ENCODE measurements at places on chromosomes 3 and 15. TPM values are rescaled to one million over a fixed set of nuclear protein-coding genes. Genes with fewer than 3 reads are reported as not detected.

The LARP6 gene
- polyA plus RNA-seq: 23.9 TPM

The TGM5 gene
- polyA plus RNA-seq: not detected

The FAM174B gene
- 10.1 TPM for polyA plus RNA-seq

The CCK gene
- polyA plus RNA-seq: 3.5 TPM

The ABTB1 gene
- 7.1 TPM for polyA plus RNA-seq

The HESX1 gene
- polyA plus RNA-seq: 7.1 TPM

GRCh38 chr15:35431281-35431680, 114.7 kb downstream of the DPH6 start:
- no peak overlapping the region for H3K4me3 ChIP-seq
- H3K27me3 ChIP-seq: no peaks in the 10 kb centered on the region
- H3K4me1 ChIP-seq: no peaks in the 10 kb centered on the region
- no peaks in the 10 kb centered on the region for H3K36me3 ChIP-seq

DNA sequence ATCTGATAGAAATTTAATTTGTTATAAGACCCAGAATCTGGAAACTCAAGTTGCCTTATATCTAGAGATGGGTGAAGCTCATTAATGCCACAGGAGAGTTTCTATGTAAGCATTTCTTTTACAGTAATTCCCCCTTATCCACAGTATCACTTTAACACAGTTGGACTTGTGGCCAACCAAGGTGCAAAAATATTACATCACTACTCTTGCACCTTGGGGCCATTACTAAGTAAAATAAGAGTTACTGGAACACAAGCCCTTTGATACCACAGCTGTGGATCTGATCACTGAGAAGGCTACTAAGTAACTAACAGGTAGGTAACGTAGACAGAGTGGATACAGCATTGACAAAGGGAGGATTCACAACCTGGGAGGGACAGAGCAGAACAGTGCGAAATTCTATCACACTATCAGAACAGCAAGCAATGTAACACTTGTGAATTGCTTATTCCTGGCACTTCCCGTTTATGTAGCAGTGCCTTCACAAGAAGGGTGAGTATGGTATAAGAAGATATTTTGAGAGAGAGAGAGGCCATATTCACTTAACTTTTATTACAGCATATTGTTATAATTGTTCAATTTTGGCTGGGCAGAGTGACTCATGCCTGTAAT, 33.9 kb upstream of the TOPBP1 start:
- no peaks in the 10 kb centered on the region for H3K36me3 ChIP-seq
- H3K4me1 ChIP-seq: no peaks in the 10 kb centered on the region
- no peaks in the 10 kb centered on the region for H3K27me3 ChIP-seq
- no peak for DNase-seq

DNA sequence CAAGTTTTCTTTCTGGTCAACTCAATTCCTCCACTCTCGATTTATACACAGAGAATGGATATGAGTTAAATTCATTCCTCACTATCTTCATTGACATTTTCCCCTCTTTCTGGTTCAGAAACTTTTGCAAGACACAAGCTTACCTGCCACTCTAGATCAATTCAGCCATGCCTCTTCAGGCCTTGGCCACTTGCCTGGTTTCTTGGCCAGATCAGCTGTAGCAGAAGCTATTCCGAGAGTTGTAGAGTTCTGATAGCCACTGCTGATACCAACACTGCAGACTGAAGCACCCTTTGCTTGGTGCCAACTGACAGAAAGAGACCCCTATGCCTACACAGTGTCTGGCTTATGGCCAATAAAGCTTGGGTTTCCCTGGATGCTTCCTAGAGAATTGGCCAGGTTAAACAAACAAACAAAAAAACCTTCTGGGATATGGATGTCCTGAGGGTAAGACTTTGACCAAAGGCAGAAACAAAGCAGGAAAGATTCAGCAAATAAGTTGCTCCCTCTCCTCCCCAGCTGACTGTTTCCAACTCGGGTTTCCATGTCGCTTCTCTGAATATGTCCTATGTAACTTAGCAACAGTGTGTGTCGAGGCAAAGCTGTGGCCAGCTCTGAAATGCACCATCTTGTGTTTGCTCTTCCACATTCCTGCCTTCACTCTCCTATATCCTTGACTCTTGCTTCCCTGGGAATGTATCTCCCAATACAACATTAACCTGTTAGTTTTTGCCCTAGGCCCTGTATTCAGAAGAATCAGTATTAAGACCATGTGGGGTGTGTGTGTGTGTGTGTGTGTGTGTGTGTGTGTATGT, 521.6 kb downstream of the EPHA3 start:
- no peaks in the 10 kb centered on the region for H3K4me1 ChIP-seq
- no peaks in the 10 kb centered on the region for H3K27me3 ChIP-seq
- DNase-seq: no peak
- H3K36me3 ChIP-seq: no peaks in the 10 kb centered on the region

DNA sequence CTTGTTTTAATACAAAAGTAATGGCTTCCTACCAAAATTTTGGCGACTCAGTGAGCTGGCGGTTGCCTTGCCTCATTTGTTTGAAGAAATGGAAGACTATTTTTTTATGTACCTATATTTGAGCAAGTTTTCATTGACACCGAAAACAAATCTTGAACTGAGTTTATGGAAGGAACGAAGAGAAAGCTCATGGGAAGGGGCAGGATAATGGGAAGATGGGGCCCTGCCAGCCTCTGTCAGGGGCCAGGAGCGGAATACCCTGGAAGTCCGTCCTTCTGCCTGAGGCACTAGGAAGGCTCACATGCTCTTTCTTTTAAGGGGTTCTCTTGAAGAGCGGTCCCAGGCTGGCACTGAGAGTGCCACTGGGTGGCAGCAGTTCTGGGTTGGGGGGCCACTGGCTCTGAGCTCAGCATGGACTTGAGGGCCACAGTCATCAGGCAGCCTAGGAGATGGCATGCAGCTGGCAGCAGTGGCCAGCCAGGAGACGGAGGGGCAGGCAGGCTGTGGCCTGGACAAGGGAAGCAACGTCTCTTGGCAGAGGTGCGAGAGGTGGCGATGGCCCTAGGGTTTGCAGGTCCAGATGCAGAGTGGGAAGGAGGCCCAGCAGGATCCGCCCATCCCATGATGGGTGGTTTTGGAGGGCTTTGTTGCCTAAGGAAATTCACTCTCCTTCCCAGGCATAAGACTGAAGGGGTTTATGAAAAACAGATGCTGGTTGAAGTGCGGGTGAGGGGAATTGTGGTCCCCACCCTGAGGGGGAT, 41.6 kb downstream of the ISG20 start:
- DNase-seq: no peak
- H3K27ac ChIP-seq: no peak overlapping the region
- H3K27me3 ChIP-seq: no peaks in the 10 kb centered on the region
- H3K4me1 ChIP-seq: no peaks in the 10 kb centered on the region

DNA sequence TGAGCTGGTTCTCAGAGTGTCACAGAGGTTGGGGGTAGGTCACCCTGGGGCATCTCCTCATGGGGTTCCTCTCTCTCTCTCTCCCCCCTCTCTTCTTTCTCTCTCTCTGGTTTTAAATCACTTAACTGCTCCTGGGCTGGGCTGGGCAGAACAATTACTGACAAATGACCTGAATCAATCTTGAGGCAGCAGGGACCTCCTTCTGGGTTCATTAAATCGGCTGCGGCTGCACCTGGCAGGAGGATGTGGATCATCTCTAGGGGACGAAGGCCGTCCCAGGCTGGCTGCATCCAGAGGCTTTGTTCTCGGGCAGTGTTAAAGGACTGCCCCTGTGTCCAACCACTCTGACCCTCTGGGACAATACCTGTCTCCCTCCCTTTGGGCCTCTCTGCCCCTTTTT, 143.1 kb downstream of the TLE3 start:
- H3K36me3 ChIP-seq: no peaks in the 10 kb centered on the region
- DNase-seq: no peak
- no peak overlapping the region for H3K4me3 ChIP-seq
- no peaks in the 10 kb centered on the region for H3K4me1 ChIP-seq

- H3K27me3 ChIP-seq: no peaks in the 10 kb centered on the region
- DNase-seq: no peak
- H3K27ac ChIP-seq: no peak overlapping the region
- no peaks in the 10 kb centered on the region for H3K4me1 ChIP-seq
- H3K36me3 ChIP-seq: no peaks in the 10 kb centered on the region
Measured at GRCh38 chr15:101207867-101208288, 44.0 kb downstream of the CHSY1 start.

DNA sequence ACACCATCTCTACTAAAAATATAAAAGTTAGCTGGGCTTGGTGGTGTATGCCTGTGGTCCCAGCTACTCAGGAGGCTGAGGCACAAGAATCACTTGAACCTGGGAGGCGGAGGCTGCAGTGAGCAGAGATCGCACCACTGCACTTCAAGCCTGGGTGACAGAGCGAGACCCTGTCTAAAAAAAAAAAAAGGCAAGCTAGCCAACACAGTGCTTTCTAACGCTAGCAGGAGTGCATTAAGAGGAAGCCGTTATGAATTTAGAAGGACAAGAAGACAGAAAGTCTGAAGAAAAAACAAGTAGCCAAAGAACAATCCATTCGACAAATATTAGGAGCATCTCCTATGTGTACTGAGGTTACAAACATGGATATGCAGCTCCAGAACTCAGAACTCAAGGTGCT, 28.6 kb downstream of the BHLHE40 start:
- DNase-seq: no peak
- H3K27ac ChIP-seq: no peak overlapping the region
- H3K4me1 ChIP-seq: no peaks in the 10 kb centered on the region
- H3K27me3 ChIP-seq: no peaks in the 10 kb centered on the region
- no peaks in the 10 kb centered on the region for H3K36me3 ChIP-seq
- no peak overlapping the region for H3K4me3 ChIP-seq

GRCh38 chr3:73143821-73144237, 82.4 kb downstream of the EBLN2 start:
- H3K27ac ChIP-seq: no peak overlapping the region
- no peaks in the 10 kb centered on the region for H3K36me3 ChIP-seq
- no peaks in the 10 kb centered on the region for H3K4me1 ChIP-seq
- H3K27me3 ChIP-seq: no peaks in the 10 kb centered on the region

- no peaks in the 10 kb centered on the region for H3K27me3 ChIP-seq
- no peaks in the 10 kb centered on the region for H3K36me3 ChIP-seq
- H3K27ac ChIP-seq: no peak overlapping the region
- DNase-seq: no peak
Measured at GRCh38 chr3:143507735-143508580, 340.3 kb downstream of the SLC9A9 start.

DNA sequence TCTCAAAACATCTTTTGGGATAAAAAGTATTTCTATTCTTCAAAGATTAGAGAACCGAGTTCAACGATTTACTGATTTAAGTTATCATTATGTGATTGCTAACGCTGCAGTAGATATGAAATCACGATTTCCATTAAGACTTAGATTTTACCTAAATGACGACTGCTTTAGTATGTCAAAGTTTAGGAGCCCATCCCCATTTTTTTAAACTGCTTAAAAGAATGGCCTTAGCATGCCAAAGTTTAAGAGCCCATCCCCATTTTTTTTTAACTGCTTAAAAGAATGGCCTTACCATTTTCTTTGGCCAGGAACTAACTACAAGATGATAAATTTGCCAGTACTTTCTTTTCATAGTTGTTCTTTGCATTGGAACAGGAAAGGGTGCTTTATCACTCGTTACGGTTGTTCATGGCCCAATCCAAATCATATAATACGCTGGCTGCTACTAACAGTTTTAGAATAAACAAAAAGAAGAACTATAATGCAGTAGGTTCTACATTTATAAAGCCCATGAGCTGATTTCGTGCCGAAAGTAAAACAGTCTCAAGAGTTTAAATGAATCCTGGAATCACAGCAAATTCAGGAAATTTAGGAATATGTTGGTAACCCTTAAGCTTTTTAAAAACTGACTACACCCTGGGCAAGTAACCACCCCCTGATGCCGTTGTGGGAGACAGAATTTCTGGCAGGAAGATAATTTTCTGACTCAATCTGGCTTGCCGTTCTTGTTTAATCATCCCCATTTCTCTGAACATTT, 869 bp upstream of the TSC22D2 start:
- peak overlapping the region; percentile 32 for H3K4me3 ChIP-seq
- H3K27me3 ChIP-seq: no peaks in the 10 kb centered on the region
- peaks cover 3% of the 10 kb centered on the region for H3K4me1 ChIP-seq
- H3K27ac ChIP-seq: peak overlapping the region; percentile 79

- H3K36me3 ChIP-seq: no peaks in the 10 kb centered on the region
- no peak overlapping the region for H3K27ac ChIP-seq
- H3K27me3 ChIP-seq: no peaks in the 10 kb centered on the region
- peaks cover 12% of the 10 kb centered on the region for H3K4me1 ChIP-seq
Measured at GRCh38 chr3:27076815-27077630, 292.2 kb downstream of the NEK10 start.

DNA sequence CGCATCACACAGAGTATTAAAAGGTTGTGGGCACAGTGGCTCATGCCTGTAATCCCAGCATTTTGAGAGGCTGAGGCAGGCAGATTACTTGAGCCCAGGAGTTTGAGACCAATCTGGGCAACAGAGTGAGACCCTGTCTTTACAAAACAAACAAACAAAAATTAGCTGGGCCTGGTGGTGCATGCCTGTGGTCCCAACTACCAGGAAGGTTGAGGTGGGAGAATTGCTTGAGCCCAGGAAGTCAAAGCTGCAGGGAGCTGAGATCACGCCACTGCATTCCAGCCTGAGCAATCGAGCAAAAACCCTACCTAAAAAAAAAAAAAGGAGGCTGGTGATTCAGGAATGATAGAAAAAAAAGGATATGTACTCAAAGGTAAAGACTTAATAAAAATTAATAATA, 28.2 kb upstream of the ST6GAL1 start:
- H3K27me3 ChIP-seq: no peaks in the 10 kb centered on the region
- H3K4me3 ChIP-seq: no peak overlapping the region
- no peak overlapping the region for H3K27ac ChIP-seq
- no peaks in the 10 kb centered on the region for H3K36me3 ChIP-seq
- no peaks in the 10 kb centered on the region for H3K4me1 ChIP-seq

- no peak overlapping the region for H3K27ac ChIP-seq
- H3K4me3 ChIP-seq: no peak overlapping the region
- H3K27me3 ChIP-seq: no peaks in the 10 kb centered on the region
Measured at GRCh38 chr3:183807209-183807728, 18.1 kb downstream of the MAP6D1 start.

GRCh38 chr15:44092221-44092620, 102.8 kb downstream of the FRMD5 start:
- no peaks in the 10 kb centered on the region for H3K27me3 ChIP-seq
- H3K36me3 ChIP-seq: no peaks in the 10 kb centered on the region
- H3K4me1 ChIP-seq: no peaks in the 10 kb centered on the region
